Left lung (tissue), 14 donors: ENCODE measurements at places on chromosomes 5 and 9. TPM values are rescaled to one million over a fixed set of nuclear protein-coding genes. Genes with fewer than 3 reads are reported as not detected.

SLCO4C1 gene
- 1.8 TPM for polyA plus RNA-seq

GRCh38 chr5:134468921-134469400, 56.5 kb upstream of the JADE2 start:
- DNase-seq: no peak

DNA sequence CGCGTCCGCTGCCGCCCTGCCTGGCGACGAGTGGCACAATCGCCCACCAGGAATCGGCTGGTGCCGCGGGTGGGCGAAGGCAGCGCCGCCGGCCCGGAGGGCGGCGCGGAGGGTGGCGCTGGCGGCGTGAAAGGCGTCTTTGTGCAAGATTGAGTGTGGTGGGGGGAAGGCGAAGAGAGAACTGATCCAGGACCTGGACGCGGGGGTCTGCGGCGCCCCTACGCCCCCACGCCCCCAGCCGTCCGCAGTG, 4.6 kb upstream of the RGMB start:
- DNase-seq: no peak

GRCh38 chr5:174877987-174878386, 153.6 kb downstream of the MSX2 start:
- DNase-seq: no peak

ERGIC1 gene
- polyA plus RNA-seq: 117 TPM

- peak; percentile 83 for DNase-seq
Observed at GRCh38 chr9:110048976-110049698, 158.8 kb downstream of the C9orf152 start.

- no peak for DNase-seq
Observed at GRCh38 chr9:18726546-18726945, 252.6 kb downstream of the ADAMTSL1 start.

TCERG1 gene
- polyA plus RNA-seq: 153 TPM

DNA sequence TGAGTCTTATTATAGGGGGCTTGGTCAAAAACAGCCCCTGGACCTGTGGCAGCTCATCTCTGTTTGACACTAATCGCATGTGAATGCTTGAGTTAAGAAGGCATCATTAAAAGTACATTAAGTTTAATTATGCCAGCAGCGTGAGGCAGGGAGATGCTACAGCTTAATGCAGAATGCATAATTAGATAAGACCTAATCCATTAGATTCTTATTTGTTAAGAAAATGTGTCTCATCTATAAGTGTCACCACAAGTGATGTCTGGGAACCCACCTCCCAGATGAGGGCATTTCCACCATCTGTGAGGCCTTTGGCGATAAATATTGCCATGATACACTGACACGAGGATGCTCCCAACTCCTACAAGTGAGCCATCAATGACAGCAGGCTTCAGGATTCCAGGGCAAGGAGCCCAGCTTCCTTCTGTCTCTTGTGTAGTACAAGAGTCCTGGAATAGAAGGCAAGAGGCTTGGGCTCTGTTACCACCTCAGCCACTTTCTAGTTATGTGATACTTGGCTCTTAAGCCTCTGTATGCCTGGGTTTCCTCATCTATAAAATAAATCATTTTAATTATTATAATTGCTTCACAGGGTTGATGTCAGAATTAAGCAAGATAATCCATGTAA, 202.7 kb downstream of the FAM114A2 start:
- DNase-seq: no peak

SLC23A1 gene
- polyA plus RNA-seq: 2.2 TPM

CCDC180 gene
- 20.6 TPM for polyA plus RNA-seq

DNA sequence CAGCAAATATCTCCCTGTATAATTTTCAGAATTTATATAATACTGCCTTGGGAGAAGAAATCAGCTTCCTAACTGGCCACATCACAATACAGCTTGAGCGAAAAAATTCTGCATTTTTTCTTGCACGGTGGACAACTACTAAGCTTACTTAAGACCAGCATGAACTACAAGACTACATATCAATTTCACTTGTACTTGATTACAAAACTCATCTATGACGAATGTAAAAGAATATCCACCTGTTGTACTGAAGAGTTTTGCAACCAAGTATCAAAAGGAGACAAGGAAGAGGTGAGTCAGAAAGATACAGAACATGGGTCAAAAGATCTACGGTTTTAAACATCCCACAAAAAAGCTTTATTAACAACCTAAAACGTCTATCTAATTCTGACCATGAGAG, 279.4 kb downstream of the BNC2 start:
- no peak for DNase-seq

DPYSL3 gene
- polyA plus RNA-seq: 71.3 TPM

PROB1 gene
- 0.73 TPM for polyA plus RNA-seq

OR1J2 gene
- not detected for polyA plus RNA-seq

GRCh38 chr9:101409079-101409477, 10.4 kb downstream of the ZNF189 start:
- no peak for DNase-seq

DNA sequence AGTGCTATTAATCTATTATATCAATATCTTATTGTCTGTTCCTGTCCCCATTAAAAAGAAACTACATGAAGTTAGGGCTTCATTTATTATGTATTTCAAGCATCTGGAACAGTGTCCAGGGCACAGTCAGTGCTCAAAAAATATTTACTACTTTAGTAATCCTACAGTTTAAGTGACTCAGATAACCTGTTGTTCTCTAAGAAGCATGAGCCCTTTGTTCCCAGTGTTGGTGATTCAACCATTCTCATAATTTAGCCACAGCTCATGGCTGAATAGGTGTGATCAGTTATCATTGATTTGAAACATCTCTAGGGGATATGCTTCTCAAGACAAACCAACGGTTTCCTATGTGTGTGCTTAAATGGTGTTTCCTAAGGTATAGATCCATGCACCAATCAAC, 292.7 kb downstream of the TMEM167A start:
- DNase-seq: no peak

GRCh38 chr9:28050941-28051340, 477.7 kb upstream of the C9orf72 start:
- no peak for DNase-seq

DNA sequence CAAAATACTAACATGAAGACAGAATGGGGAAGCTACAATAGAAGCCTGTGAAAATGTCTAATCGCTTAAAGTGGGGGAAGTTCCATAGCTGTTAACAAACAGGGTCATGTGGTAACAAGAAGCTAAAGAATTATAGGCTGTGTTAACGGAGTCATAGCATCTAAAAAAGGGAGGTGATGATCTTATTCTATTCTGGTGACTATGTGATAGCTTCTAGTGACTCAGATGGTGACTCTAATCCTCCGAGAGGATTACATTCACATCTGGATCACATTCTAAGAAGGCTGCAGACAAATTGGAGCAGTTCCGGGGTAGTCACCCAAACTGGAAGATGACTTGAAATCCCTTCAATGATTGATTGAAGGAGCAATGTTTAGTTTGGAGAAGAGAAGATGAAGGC, 142.1 kb downstream of the LIFR start:
- DNase-seq: no peak

BRD3OS gene
- polyA plus RNA-seq: 19.5 TPM

DNA sequence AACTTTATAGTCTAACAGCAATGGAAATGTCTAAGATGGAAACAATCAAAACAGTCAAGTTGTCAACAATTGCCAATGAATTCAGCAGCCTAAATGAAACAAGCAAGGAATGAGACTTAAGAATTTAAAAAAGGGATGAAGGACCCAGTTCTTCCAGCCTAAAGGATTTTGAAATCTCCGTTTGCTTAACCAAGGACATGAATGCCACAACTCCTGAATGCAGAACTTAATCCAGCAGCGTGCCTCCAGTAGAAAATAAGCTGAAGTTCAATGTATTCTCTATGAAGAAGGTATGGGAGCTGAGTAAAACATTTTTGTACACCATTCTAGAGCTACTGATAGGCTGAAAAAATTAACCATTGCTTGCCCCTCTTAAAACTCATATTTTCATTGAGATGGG, 411.3 kb downstream of the ARHGEF28 start:
- no peak for DNase-seq

DNA sequence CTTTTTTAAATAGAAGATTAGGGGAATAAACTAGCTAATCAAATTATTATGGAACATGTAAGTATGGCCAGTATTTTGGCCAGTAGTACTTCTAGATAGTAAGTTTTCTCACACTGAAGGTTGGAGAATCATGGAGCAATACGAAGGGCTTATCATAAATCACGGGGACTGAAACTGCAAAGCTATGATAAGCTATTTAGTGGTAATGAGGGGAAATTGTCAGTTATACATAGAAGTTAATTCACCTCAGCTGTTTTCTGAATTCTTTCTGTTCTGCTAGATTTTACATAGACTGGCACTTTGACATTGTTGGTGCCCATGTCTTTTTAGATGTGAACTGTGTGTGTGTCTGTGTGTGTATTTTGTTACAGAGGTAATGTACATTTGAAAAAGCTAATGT, 34.5 kb upstream of the FAM151B start:
- no peak for DNase-seq

DNA sequence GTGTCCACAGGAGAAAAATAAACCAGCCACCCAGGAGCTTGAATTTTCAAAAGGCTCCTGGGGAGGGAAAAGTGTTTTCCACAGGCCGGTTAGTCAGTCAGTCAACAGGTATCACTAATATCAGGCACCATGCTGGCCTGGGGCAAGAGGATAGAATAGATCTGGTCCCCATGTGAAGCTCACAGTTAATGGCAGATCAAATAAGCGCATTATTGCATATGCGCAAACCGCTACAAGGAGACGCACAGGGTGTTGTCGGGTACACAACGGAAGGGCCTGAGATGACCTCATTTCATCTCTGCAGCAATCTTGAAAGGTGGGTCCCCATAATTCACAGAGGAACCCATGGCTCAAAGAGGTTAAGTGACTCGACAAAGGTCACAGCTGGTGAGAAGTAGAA, 260.7 kb downstream of the CRB2 start:
- DNase-seq: no peak

DNA sequence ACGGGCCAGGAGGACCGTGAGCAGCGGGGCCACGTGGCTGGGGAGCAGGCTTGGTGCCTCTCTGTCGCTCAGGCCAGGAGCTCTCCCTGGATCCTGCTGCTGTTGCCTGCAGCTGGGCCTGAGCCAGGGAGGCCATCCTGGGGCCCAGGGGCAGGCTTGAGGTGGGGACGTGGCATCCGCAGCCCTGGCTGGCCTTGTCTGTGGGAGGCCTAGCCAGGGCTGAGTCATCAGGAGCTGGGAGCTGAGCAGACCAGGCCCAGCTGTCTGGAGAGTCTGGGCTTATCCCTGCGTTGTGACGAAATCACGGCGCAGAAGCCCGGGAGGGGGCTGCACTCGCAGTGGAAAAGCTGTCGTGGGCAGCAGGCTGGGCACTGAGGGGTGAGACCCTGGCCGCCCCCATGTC, 138.8 kb upstream of the COL5A1 start:
- peak; percentile 82 for DNase-seq

DNA sequence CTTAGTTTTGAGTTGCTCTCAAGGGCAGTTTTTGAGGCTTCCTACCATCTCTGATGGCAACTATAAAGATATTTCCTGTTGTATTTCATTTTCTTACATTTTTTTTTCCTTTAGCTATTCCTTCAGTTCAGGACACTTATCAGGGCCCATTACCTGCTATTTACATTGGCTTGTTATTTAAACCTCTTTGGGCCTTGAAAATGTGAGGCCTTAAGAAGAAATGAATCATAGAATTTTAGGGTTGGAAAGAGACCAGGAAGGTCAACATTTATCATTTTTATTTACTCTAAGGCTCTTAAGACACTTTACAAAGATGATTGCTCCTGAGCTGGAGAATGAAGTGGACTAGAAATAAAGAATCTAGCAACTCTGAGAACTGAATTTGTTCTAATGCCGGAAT, 335.2 kb downstream of the DTWD2 start:
- DNase-seq: no peak

DNA sequence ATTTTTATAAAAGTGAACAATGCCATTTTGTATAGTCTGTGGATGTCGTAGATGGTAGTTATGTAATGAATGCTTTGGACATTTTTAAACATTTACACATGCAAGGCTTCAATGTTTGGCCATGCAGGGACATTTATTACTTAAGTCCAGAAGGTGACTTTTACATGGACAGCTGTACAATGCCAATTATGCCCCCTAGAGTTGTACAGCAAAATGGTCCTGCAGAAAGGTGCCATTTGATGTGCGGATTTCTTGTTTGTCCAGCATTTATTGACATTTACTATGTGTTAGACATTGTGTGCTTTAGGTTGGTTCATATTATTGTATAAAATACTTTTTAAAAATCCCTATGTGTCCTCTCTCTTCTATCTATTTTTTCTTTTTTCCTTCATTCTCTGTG, 22.5 kb upstream of the COMMD10 start:
- no peak for DNase-seq

DNA sequence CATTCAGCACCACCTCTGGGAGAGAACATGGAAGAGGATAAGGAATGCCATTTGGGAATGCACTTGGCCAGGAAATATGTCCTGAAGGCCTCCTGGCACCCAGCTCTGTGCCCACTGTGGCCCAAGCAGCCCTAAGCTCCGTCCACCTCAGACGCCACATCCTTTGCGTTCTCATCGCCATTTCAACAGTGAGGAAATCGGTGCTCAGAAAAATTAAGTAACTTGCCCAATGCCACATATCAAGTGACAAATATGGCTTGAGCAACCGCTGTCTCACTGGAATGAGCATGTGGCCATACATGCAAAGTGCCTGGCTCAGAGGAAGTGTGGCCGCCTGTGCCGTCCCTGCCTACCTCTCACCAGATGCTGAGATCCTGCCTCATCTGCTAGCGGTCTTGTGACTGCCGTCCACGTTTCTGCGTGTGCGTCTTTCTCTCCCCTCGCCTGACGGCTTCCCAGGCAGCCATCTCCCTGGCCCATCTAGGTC, 984 bp upstream of the DOK3 start:
- DNase-seq: peak; percentile 91

GRCh38 chr5:31827867-31828266, 188.9 kb downstream of the PDZD2 start:
- DNase-seq: no peak

PHF19 gene
- polyA plus RNA-seq: 53.9 TPM

DOK3 gene
- polyA plus RNA-seq: 6.0 TPM

ASS1 gene
- polyA plus RNA-seq: 11.9 TPM

- peak; percentile 74 for DNase-seq
Observed at GRCh38 chr5:135050244-135050767, 16.3 kb upstream of the PITX1 start.

- DNase-seq: peak; percentile 81
Observed at GRCh38 chr9:94805585-94805984, 79.1 kb downstream of the AOPEP start.

SH2D3C gene
- 34.3 TPM for polyA plus RNA-seq

ANGPTL2 gene
- 30.9 TPM for polyA plus RNA-seq

- no peak for DNase-seq
Observed at GRCh38 chr5:133783481-133783880, 171.1 kb upstream of the FSTL4 start.

GRCh38 chr9:134568116-134568515, 73.5 kb upstream of the COL5A1 start:
- no peak for DNase-seq

PDCD1LG2 gene
- 0.18 TPM for polyA plus RNA-seq

PRDM9 gene
- not detected for polyA plus RNA-seq

DNA sequence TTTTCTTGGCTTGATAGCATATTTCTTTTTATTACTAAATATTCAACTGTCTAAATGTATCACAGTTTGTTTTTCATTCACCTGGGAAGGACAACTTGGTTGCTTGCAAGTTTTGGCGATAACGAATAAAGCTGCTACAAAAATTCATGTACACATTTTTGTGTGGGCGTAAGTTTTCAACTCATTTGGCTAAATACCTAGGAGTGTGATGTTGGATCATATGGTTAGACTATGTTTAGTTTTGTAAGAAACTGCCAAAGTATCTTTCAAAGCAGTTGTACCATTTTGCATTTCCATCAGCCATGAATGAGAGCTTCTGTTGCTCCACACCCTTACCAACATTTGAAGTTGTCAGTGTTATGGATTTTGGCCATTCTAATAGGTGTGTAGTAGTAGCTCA, 428.0 kb downstream of the ACTL7B start:
- DNase-seq: no peak
